ENCODE measurements at places on chromosomes 4 and X.

DNA sequence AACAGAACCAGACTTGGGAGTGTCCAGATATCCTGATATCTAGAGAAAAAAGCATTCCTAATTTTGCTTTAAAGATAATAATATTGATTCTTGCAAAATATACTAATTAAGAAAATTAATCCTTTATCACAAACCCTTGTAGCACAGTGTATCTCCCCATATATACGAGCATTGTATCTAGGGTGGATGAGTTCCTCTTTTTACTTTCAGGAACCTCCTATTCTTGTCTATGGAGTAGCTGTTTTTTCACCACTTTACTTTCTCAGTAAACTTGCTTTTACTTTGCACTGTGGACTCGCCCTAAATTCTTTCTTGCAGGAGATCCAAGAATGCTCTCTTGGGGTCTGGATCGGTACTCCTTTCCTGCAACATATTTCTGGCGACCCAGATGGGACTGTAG lies 103.9 kb downstream of the GLUD2 start:
- no peak overlapping the region for H3K27ac ChIP-seq
- H3K27me3 ChIP-seq = no peaks in the 10 kb centered on the region
- H3K36me3 ChIP-seq = no peaks in the 10 kb centered on the region
- no peak overlapping the region for H3K4me3 ChIP-seq
- H3K4me1 ChIP-seq = no peaks in the 10 kb centered on the region

DNA sequence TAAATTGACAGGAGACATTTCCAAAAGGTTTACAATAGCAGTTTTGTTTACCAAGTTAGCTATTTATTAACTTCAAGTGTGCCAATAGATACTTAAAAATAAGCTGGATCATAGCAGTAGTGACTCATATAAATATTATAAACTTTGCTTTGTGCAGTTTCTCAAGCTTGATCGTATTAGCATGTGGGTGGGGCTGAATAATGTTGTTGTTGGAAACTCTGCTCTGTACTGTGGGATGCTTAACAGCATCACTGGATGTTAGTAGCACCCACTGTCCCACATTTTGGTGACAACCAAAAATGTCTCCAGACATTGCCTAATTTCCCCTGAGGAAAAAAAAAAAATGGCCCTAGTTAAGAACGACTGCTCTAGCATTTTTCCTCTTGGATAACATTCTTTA lies 855.2 kb upstream of the ADGRL3 start:
- H3K36me3 ChIP-seq = no peaks in the 10 kb centered on the region
- H3K4me1 ChIP-seq = no peaks in the 10 kb centered on the region
- no peak overlapping the region for H3K27ac ChIP-seq
- no peaks in the 10 kb centered on the region for H3K27me3 ChIP-seq
- DNase-seq = no peak

GRCh38 chr4:180751009-180751408 lies 1492.2 kb upstream of the TENM3 start:
- no peaks in the 10 kb centered on the region for H3K4me1 ChIP-seq
- H3K27ac ChIP-seq = no peak overlapping the region

DNA sequence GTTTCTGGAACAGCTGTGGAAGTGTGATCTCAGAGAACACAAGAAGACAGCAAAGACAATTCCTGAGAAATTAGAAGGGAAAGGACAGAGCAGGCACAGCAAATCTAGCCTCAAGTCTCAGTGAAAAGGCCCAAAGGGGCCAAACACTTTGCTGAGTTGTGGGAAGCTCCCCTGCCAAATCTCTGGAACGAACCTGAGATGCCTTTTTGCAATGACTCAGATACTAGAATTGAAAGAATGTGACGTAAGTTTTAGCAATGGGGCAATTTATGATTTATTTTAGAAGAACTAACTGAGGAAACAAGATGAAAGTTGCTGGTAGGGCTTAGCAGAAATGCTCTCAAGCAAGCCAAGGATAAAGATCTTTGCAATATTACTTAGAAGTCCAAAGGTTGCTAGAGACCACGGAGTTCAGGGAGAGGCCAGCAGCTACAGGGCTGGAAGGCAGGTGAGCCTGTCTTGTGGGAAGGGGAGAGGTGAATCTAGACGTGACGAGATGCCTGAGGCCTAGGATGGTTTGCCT lies 92.8 kb downstream of the AMELX start:
- no peaks in the 10 kb centered on the region for H3K4me1 ChIP-seq
- no peak overlapping the region for H3K27ac ChIP-seq
- no peak overlapping the region for H3K4me3 ChIP-seq
- no peaks in the 10 kb centered on the region for H3K27me3 ChIP-seq
- no peak for DNase-seq
- H3K36me3 ChIP-seq = no peaks in the 10 kb centered on the region

GRCh38 chr4:47926667-47927258 lies 12.4 kb upstream of the NFXL1 start:
- H3K27ac ChIP-seq = no peak overlapping the region

DNA sequence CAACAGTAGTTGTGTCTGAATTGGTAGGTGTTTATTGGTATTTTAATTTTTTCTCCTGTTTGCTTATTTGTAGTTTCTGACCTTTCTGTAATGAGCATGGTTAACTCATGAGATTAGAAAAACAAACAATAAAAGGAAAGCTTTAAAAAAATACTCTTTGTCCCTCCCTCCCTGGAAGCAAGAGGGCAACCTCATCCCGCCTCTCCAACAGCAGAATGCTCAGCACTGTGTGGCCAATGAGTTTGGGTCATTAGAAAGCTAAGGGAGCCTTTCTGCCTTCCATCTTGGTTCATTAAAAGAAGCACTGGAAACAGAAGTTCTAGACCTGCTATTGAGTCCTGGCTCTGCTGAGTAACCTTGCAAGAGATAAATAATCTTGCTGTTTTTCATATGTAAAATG lies 33.9 kb downstream of the TRPC5 start:
- no peak for DNase-seq
- H3K27me3 ChIP-seq = no peaks in the 10 kb centered on the region
- no peaks in the 10 kb centered on the region for H3K4me1 ChIP-seq

GRCh38 chrX:129959493-129959832 lies 23.0 kb upstream of the BCORL1 start:
- H3K4me1 ChIP-seq = peaks cover 35% of the 10 kb centered on the region
- no peak overlapping the region for H3K4me3 ChIP-seq
- peaks cover 7% of the 10 kb centered on the region for H3K27me3 ChIP-seq

GRCh38 chrX:99914635-99915034 lies 495.4 kb downstream of the PCDH19 start:
- no peak overlapping the region for H3K27ac ChIP-seq
- H3K4me1 ChIP-seq = no peaks in the 10 kb centered on the region
- H3K27me3 ChIP-seq = no peaks in the 10 kb centered on the region
- H3K4me3 ChIP-seq = no peak overlapping the region

- no peaks in the 10 kb centered on the region for H3K36me3 ChIP-seq
- no peak for DNase-seq
- H3K27ac ChIP-seq = no peak overlapping the region
- no peaks in the 10 kb centered on the region for H3K27me3 ChIP-seq
- no peak overlapping the region for H3K4me3 ChIP-seq
Measured at GRCh38 chr4:139581096-139581495, 25.1 kb upstream of the SETD7 start.

DNA sequence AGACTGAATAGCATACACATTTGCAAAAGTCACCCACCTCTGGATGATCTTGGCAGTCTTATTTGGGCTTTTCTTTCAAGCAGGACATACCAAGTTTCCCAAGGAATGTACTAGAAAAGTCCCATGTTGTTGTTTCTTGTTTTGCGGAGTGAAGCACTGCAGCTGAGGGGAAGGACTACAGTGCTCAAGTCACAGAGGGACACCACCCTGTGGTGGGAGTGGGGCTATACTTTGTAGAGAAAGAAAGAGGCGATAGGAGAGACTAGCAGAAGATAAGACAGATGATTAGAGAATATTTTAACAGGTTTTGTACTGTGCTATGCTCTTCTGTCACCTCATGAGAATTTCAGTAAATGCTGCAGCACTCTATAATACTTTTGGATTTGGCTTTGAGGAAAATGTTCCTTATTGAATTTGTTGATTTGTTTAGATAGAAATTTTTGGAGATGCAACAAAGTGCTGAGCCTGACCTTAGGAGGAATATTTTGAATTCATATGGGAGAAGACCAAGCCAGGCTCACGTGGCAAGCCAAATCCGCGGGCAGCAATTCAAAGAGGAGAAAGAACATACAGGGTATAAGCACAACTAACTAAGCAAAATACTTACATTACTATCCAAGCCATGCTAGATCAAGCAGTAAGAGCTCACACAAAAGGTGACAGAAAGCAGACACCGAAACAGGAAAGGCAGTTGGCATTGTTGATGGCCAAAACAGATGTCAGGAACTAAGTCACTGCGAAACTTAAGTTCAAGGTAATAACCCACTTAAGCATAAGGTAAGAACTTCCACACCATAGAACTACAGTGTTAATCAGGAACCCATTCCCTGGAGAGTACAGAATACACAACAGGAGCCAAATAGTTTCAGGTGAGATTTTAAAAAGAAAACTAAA lies 280.3 kb upstream of the INTU start:
- no peak overlapping the region for H3K4me3 ChIP-seq
- DNase-seq = no peak
- no peaks in the 10 kb centered on the region for H3K36me3 ChIP-seq
- no peak overlapping the region for H3K27ac ChIP-seq
- no peaks in the 10 kb centered on the region for H3K27me3 ChIP-seq
- H3K4me1 ChIP-seq = no peaks in the 10 kb centered on the region

DNA sequence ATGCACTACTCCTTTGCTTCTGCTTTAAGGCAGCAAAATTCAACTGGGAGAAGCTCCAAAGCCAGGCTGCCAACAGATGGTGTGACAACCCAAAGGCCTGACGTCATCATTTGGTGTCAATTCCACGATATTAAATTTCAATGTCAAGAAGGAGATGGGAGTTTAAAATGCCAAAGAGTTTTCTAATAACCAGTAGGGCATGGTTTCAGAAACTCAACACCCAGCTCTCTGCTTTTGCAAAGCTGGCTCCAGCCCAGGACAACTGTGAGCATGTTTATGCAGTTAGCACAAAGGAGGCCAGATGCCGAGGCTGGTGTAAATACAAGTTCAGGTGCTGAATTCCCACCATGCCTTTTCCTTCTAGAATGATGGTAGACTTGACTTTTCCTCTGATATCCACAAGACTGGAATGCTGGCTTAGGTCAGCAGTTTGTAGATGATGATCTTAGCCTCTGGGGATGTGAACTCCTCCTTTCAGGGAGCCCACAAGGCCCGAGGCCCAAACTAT lies 67.3 kb downstream of the AFAP1 start:
- H3K27me3 ChIP-seq = no peaks in the 10 kb centered on the region
- no peak overlapping the region for H3K4me3 ChIP-seq
- no peak overlapping the region for H3K27ac ChIP-seq

- H3K27me3 ChIP-seq = peaks cover 37% of the 10 kb centered on the region
- no peak overlapping the region for H3K4me3 ChIP-seq
- no peak overlapping the region for H3K27ac ChIP-seq
- no peak for DNase-seq
- peaks cover 6% of the 10 kb centered on the region for H3K4me1 ChIP-seq
Measured at GRCh38 chr4:581753-582361, 5.8 kb upstream of the TMEM271 start.

- no peaks in the 10 kb centered on the region for H3K27me3 ChIP-seq
- DNase-seq = no peak
- H3K27ac ChIP-seq = no peak overlapping the region
- H3K4me3 ChIP-seq = no peak overlapping the region
- no peaks in the 10 kb centered on the region for H3K36me3 ChIP-seq
Measured at GRCh38 chr4:5217421-5217820, 166.1 kb downstream of the STK32B start.

GRCh38 chrX:93874554-93874953 lies 200.5 kb downstream of the FAM133A start:
- no peaks in the 10 kb centered on the region for H3K27me3 ChIP-seq
- H3K36me3 ChIP-seq = no peaks in the 10 kb centered on the region
- no peak for DNase-seq
- no peak overlapping the region for H3K4me3 ChIP-seq
- H3K4me1 ChIP-seq = no peaks in the 10 kb centered on the region

DNA sequence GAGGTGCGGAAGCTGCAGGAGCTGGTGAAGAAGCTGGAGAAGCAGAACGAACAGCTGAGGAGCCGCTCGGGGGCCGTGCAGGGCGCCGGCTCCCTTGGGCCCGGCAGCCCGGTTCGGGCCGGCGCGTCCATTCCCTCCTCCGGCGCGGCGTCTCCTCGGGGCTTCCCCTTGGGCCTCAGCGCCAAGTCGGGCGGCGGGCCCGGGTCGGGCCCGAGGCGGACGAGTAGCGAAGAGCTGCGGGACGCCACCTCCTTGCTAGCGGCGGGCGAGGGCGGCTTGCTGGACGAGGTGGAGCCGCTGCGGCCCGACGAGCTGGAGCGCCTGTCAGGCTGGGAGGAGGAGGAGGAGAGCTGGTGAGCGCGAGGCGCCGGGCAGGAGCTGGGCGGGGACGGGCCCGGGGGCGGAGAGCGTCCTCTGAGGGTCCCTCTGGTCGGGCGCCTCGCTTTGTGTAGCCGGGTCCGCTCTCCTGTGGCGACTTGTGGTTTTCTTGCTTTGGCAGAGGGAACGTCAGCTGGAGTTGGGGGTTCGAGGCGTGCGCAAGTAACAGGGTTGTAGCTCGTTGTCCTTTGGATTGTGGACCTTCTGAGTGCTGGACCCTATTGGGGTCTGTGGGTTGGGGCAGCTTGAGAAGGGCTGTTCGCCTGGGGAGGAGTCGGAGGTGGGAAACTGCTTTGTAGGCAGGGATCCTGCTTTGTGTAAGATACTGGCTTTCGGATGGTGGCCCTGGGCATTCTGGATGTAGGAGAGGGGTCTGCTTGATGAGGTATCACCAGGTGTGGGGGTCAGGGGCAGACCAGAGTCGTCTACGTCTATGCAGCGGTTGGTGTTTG lies 662 bp downstream of the SLAIN2 start:
- H3K4me1 ChIP-seq = peaks cover 58% of the 10 kb centered on the region
- DNase-seq = peak; percentile 38
- H3K36me3 ChIP-seq = peaks cover 8% of the 10 kb centered on the region
- peak overlapping the region; percentile 98 for H3K4me3 ChIP-seq
- no peaks in the 10 kb centered on the region for H3K27me3 ChIP-seq
- peak overlapping the region; percentile 96 for H3K27ac ChIP-seq

GRCh38 chr4:47088298-47088697 lies 56.9 kb downstream of the GABRB1 start:
- no peak overlapping the region for H3K27ac ChIP-seq
- no peaks in the 10 kb centered on the region for H3K36me3 ChIP-seq

DNA sequence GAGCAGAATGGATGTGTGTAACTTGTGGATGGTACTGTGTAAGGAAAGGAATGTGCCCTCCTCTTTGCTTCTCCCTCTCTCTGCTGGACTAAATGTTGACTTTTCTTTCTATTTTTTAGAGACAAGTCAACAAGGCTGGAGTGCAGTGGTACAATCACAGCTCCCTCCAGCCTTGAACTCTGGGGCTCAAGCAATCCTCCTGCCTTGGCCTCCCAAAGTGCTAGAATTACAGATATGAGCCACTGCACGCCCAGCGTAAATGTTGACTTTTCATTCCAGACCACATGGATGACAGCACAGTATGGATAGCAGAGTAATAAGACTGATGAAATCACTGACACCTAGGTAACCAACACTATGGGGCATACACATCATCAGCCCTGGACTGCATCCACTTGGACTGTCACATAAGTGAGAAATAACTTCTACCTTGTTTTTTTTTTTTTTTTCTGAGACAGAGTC lies 5.1 kb upstream of the RPS3A start:
- no peak for DNase-seq
- H3K36me3 ChIP-seq = no peaks in the 10 kb centered on the region
- H3K4me3 ChIP-seq = no peak overlapping the region
- no peaks in the 10 kb centered on the region for H3K27me3 ChIP-seq

GRCh38 chr4:4841156-4841555 lies 18.3 kb upstream of the MSX1 start:
- H3K4me3 ChIP-seq = no peak overlapping the region
- H3K27ac ChIP-seq = no peak overlapping the region
- H3K27me3 ChIP-seq = peaks cover 3% of the 10 kb centered on the region
- H3K4me1 ChIP-seq = peaks cover 7% of the 10 kb centered on the region
- no peaks in the 10 kb centered on the region for H3K36me3 ChIP-seq

Measured in activated CD4-positive, alpha-beta T cell treated with anti-CD3 and anti-CD28 coated beads, Interleukin-2, amount 10 ng/mL, durations not matched to agents 7 days and 5 days (primary cell).